Ecto neural progenitor cell (in vitro differentiated cells): ENCODE measurements at places on chromosomes 2 and 18.

DNA sequence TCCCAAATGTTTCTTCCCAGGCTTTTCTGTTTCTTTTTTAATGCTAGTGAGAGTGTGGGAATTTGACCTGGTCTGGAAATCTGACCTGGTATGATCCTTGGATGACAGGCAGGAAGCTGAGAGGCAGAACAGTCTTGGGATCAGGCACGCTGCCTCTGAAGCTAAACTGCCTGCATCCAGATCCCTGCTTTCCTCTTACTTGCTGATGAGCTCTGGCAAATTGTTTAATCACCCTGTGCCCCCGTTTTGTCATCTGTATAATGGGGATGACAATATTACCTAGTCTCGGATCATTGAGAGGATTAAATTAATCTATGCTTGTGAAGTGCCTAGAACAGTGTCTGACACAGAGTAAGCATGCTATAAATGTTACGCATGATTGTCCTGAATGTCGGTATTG lies 3.3 kb downstream of the KLHL23 start:
- no peak for DNase-seq

DNA sequence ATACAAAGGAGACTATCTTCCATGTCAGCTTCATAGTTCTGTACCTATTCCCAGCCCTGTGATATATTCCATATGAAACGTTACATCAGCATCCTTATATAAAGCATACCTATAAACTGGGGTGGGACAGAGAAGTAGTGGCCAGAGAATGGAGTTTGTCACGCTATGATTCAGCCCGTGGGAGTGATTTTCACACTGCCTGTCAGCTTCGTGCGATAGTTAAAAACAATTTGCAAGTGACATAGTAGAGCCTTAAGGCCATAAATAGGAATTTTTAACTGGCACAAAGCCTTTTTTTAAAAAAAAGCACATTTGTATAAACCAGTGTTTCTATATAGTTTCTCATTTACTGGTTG lies 30.2 kb downstream of the PKP4 start:
- DNase-seq, result no peak

- DNase-seq, result no peak
These were observed 33.7 kb downstream of the G6PC2 start for GRCh38 chr2:168934826-168935225.

- DNase-seq, result peak; percentile 78
These were observed 3.5 kb upstream of the LBX2 start for GRCh38 chr2:74502720-74503505.

- DNase-seq, result no peak
These were observed 71.4 kb downstream of the TRIB2 start for GRCh38 chr2:12787891-12788801.

DNA sequence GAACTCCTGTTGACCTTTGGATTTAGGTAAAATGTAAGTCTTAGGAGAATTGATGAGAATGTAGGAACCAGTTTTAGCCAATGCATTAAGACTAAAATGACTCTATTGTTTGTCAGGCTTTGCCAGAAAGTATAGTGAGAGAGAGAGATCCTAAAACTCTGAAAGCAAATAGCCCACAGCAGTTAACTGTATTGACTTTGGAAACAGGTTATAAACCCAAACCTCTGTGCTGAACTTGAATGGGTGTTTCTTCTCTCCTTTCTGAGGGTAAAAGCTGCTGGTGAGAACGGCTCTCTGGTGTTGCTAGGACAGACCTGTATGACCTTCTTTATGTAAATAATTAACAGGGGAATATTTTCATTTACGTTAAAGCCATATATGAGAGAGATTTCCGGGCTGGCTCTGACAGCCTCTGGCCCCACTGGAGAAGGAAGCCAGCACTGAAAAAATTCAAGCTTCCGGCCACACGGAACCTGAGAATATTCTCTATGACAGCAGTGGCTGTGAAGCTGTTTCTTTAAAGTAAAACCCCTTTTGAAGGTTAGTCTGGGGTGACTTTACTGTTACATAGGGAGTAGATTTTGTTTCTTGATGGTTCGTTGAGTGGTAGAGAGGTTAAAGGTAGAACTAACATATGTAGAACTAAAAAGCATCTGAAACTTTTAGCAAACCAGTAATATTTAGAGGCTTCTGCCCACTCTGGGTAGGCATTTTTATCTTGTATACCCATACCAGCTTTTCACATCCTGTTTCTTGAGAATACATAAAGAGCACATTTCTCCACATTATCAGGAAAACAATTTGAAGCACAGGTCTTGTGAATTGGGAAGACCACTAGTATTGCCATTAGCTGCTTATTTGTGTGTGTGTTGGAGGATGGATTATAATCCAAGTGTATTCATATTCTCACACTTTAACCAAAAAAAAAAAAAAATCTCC lies 123.8 kb downstream of the SPTBN1 start:
- no peak for DNase-seq

DNA sequence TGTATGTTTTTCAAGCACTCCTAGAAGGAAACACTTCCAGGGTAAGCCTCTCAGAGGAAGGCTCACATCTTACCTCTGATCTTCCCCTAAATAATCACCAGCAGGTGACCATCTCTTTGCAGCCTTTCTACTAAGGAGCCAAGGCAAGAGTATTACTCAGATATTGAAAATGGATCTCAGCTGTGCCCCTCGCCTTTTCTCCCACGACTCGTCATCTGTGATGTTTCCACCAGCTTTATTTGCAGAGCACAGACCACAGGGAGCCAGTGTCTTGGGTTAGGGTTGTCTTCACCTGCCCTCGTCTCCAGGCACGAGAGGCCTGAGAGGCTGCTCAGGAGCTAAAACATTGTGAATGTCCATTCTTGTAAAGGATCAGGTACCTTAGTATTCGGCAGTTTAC lies 16.9 kb upstream of the SCLY start:
- no peak for DNase-seq

GRCh38 chr2:77479395-77479794 lies 42.8 kb downstream of the LRRTM4 start:
- DNase-seq, result no peak

DNA sequence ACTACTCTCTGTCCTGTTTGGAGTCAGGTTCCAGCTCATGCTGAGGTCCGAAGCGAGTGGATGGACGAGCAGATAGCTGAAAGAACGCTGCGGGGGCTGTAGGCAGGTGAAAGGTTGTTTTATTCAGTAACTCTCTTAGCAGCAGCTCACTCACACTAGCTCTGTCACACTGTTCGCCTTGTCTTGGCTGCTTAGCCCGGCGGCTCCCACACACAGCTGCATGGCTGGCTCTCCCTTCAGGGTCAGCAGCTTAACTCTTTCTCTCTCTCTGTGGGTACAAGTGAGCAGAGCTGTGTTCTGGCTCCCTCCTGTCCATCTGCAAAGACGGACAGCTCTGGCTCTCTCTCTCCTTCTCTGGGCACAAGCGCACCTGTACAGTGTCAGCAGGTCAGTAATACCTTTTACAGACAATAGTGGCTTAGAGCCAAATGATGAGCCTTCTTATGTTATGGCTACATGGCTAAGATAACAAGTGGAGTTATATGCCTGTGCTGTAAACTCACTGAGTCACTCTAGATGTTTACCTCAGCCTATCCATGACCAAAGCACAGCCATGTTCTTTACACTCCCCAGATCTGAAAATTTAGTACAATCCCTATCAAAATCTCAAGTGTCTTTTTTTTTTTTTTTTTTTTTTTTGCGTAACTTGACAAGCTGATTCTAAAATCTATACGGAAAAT lies 149.3 kb downstream of the GALNT1 start:
- no peak for DNase-seq

DNA sequence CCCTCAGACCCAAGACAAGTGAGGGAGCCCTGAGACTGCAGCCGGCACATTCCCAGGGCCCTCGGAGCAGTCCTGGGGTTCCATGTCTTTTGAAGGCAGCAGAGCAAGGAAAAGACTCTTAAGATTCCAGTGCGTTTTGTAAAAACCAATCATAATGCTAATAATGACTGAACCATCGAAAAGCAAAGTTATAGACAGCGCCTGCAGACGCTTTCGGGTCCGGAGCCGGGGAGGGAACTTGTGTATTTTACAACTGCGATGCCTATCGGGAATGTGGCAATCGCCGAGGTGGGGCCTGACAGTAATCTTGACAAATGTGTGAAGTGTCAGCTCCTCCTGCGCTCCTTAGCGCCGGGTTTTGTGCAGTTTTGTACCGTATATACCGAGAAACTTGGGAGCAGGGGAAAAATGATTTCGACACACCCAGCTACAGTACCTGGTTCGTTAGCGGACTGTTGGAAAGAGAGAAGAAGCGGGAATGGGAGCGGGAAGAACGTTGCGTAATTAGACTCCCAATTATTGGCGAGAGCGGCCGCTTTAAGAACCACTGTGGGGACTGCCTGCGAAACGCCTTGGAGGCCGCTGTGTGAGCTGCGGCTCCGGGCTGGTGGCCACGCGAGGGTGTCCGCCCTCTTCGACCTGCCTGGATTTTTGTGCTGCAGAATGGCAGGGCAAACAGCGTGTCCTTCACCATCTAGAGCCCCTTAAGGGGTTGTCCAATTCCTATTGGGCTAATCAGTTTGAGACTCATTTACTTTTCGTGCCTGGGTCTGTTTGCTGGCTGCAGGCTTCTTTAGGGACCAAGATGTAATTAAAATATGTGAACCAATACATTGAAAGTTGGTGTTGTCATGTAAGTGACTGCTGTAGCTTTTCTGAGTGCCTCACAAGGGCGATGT lies 2.4 kb downstream of the EPAS1 start:
- peak; percentile 67 for DNase-seq

DNA sequence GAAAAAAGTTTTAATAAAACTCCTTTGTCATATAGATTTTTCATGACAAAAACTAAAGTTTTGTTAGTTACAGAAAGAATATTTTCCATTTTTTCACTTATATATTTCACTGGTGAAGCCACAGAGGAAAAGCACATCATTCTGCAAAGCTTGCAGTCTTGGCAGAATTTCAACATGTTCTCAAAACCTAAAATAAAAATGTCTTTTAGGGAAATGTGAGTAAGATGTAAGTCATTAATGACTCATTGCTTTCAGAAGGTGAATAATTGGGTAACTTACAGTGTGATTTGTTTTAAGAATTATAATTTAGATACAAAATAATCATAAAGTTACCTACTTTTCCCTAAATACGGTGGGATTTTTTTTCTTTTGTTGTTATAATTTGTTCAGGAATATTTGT lies 43.4 kb upstream of the TNFRSF11A start:
- DNase-seq, result no peak

GRCh38 chr2:125397535-125398251 lies 1258.3 kb upstream of the GYPC start:
- DNase-seq, result no peak

DNA sequence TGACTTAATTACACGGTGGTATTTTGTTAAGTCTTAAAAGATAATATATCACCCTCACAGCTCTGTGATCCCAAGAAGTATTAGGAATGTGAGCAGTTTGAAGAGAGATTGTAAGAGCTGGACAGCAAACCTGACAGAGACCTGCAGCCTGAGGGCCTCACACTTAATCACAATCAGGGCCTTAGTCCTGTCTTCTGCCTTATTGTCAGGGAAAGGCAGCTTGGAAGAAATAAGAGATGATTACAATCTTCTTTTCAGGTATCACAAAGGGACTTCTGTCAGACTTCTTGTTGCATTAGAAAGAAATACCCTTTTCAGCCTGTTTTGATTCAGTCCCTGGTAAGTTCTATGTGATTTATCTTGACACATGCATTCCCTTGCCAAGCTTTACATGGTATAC lies 1433.8 kb upstream of the SLC39A10 start:
- DNase-seq, result no peak

GRCh38 chr2:118843483-118844132 lies 3.8 kb downstream of the EN1 start:
- DNase-seq, result peak; percentile 46

DNA sequence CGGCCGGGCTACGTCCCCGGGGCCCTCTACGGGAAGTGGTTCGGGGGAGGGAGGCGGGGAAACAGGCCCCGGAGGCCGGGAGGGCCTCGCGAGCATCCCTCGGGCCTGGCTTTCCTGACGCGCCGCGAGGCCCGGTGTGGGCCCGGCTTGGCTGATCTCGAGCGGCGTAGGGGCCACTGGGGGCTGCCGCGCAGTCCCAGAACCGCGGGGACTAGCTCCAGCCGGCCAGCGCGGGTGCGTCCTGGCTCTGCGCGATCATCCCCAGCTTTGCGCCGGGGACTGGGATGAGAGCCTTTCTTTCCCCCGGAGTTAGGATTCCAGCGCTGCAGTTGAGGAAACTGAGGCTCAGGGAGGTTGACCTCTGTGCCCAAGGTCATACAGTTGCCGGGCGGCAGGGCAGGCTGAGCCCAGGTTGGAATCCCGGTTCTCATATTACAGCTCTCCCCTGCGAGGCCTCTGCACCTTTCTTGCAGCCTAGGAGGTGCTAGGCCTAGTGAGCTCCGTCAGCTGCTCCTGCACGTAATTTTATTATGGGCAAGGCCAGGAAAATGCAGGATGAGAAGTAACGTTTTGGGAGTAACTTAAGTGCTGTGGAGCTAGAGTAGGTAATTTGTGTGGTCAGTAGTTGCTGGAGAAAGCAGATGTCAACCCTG lies 501 bp downstream of the LPIN1 start:
- no peak for DNase-seq

GRCh38 chr2:122422384-122422991 lies 667.0 kb downstream of the TSN start:
- no peak for DNase-seq

GRCh38 chr2:4354678-4355077 lies 651.3 kb downstream of the DCDC2C start:
- DNase-seq, result no peak

GRCh38 chr2:118509319-118510004 lies 338.0 kb downstream of the EN1 start:
- DNase-seq, result no peak

DNA sequence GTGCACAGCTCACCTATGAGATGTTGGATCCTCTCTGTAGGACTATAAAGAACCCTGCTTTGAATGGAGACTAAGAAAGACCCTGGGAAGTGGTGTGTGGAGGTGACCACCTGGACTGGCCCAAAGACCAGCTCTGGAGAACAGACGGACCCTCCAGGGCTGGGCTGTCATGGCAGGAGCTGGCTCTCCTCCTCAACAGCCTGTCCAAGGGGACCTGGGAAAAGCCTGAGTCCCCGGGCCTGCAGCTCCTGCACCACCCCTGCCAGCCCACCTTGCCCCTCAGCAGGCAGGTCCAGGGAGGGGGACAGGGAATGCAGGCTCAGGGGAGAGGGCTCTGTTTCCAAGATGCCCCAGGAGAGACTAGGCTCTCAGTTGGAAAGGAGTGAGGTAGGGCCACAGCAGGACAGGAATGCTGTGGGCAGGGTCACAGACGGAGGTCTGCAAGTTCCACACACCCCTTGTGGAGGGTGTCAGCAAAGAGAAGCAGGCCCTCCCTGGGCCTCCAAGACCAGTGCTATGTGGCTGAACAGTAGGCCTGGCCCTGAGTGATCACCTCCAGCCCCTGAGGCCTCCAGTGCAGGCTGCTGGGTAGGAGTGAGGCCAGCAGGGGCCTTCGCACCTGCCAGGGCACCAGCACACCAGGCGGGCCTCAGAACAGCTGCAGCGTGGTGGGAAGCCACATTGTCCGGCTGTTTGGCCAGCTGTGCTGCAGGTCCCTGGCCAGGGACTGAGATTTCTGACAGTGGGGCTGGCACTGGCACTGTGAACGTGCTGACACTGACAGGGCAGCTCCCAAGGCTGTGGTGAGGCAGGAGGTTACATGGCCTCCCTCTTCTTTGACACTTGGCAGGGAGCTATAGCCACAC lies 86.4 kb upstream of the OTOS start:
- peak; percentile 42 for DNase-seq
